ENCODE measurements at places on chromosomes 5 and 9.

DNA sequence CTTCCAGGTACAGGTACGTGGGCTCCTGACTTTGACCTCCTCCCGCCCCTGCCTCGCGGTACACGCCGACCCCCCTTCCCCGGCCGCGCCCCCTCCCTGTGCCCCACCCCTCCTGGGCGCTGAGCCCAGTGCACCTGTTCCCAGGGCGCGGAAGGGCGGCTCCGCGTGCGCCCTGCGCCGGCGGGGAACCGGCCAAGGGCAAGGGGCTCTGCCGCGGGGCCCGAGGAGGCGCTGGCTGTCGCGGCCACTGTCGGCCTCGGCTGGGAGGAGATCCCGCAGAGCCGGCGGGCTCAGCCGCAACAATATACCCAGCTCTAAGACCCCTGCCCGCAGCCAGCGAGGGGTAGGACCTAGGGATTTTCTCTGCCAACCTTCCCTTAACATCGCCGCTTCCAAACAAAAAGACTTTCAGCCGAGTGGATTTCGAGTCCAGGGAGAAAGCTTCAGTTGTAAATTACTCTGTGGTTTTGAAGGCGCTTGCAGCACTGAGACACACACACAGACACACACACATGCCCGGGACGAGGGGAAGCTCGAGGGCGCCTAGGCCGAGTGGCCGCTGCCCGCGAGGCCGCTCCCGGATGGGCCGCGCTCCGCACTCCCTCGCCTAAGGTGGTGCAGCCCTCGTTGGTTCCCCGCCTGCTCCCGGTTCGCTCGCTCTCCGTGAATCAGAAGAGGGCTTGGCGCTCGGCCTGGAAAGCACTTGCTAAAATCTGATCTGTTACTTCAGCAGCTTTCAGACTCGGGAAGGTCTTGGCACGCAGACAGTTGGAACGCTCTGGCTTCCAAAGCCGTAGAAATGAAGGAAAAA is 1.2 kb downstream of the FGF18 start:
- no peak for DNase-seq

- no peak for DNase-seq
These were observed 73.0 kb downstream of the C9orf85 start for GRCh38 chr9:71984403-71984802.

DNA sequence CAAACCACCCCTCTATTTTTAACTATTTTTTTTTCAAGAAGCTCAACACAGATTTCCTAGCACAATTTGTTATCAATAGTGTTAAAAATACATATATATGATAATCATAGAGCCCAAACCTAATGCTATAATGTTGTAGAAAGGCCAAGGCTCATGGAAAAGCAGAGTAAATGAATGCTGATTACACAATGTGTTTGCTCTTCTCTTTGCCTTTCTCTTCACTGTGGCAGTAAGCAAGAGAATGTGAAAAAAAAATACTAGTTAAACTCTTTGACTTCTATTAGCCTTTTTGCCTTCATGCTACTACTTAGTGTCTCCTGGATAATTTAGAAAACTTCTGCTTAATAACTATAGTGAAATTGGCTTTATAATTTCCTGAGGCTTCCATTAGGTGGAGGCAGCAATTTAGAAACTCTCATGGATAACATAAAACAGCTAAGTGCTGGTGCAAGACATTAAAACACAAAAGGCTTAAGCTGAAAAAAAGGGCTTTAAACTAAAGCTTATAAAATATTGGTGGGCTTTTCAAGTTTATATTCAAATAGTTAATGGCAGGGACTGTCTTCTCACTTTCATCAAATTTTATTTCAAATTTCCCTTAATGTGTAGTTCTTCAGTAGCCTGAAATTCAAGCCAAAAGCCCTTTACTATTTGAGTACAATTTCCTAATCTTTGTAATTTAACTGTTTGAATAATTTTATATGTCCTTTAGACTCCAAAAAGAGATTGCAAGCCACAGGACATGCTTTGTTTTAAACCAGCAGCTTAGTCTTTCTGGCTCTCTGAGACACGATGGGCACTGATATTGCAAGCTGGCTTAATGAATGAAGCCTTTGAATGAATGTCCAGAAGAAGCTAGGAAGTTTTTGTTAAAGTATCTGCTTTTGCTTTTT is 2031.8 kb upstream of the CDH6 start:
- DNase-seq: no peak

- no peak for DNase-seq
These were observed 182.8 kb downstream of the SPOCK1 start for GRCh38 chr5:137316346-137316736.

- no peak for DNase-seq
These were observed 441.8 kb upstream of the SGCD start for GRCh38 chr5:155885199-155885598.

DNA sequence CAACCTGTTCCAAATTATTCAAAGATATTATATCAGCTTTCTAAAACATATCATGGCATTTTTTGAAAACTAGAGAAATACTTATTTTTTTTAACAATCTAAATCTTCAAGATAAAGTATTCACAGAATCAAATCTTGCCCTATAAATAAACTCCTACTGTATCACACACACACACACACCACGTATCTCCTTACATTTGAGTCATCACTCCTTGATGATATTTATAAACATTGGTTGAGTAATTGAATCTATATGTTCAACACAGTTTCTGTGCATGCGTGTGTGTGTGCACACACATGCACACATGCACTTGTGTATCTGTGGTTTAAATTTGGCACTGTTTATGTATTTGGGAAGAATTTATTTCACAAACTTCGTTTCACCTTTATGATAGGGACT is 1716.4 kb downstream of the EFNA5 start:
- DNase-seq: no peak

- DNase-seq: no peak
These were observed 18.7 kb downstream of the HSD17B4 start for GRCh38 chr5:119470851-119471451.

DNA sequence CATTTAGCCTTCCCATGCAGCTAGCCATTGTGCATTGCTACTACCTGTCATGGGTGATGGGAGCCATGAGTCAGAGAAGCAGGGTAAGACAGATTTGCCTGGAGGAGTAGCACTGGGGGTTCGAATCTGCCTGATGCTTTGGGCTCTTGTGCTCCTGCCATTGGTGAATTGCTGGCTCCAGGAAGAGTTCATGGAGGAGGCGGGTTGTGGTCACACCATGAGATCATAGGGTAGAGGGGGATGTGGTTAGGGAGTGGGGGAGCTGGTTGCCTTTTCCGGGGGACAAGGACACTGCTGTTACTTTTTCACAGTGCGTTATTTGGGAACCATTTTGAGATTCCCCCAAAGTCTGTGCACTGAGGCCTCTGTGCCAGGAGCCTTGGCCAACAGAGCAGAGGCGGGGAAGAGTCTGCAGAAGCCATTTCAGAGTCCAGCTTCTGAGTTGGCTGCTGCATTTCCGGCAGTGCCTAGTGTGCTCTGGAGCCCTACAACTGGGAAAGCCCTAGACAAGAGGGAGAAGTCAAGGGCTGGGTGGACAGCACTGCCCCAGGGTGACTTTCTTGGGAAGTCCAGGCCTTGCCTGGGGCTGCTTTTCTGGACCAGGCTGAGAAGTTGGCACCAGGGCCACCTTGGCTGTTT is 6.2 kb downstream of the ANGPTL2 start:
- no peak for DNase-seq

DNA sequence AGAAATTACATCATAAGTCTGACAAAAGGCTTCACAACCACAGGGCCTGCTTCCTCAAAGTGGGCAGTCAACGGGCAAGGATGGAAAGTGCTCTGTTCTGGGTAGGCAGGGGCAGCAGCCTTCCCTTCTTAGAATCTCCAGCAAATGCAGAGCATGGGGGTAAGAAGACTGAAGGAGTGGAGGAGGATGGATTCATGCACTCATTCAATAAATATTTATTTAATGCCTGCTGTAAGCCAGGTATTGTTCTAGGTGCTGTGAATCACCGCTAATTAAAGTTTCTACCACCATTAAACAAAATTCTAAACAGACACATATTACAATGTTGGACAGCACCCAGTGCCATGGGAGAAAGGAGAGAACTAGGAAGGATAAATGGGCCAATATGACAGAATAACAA is 195.6 kb downstream of the ELAVL2 start:
- DNase-seq: no peak

Measured in NCI-H510A (cell line).